ENCODE measurements at places on chromosomes 2 and 18.

- no peak for DNase-seq
Measured at GRCh38 chr2:181051861-181052522, 71.6 kb downstream of the UBE2E3 start.

DNA sequence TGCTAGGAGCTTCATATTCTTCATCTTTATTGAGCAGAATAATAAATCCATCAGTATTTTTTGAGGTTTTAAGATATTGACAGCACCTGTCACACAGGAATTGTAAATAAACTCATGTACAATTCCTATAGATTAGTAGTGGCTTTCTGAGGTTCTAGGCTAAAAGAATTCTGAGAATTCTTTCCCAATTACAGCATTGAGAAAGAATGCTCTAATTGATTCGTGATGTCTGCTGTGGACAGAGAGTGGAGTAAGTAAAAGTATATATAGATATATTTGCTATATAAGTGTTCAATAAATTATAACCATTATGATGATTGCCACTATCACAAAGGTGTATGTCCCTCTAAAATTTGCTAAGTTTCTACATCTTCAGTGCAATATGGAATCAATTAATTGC, 186.5 kb upstream of the NRP2 start:
- DNase-seq, result no peak

DNA sequence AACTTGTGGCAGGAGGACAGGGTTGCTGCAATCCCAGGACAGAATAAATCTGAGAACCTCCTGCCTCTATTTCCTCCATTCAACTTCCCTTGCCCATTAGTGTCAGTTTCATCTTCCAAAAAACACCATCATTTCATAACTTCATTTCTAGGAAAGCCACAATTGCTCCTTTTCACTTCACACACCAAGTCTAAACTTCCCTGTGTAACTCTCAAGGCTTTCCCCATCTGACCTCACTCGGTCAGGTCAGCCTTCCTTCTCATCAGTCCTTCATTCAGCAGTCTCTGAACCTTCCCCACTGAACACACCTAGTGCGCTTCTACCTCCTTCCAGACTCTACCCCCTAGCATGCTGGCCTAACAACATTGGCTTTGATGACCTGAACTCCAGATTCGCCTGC, 35.8 kb downstream of the TCF7L1 start:
- DNase-seq, result no peak

GRCh38 chr2:167964650-167965413, 282.6 kb downstream of the STK39 start:
- DNase-seq, result no peak

- DNase-seq, result no peak
Measured at GRCh38 chr2:112181571-112182290, 43.5 kb downstream of the FBLN7 start.

- DNase-seq, result no peak
Measured at GRCh38 chr2:228269351-228269750, 87.9 kb upstream of the SPHKAP start.

GRCh38 chr2:109238580-109238979, 109.6 kb downstream of the SH3RF3 start:
- DNase-seq, result no peak

DNA sequence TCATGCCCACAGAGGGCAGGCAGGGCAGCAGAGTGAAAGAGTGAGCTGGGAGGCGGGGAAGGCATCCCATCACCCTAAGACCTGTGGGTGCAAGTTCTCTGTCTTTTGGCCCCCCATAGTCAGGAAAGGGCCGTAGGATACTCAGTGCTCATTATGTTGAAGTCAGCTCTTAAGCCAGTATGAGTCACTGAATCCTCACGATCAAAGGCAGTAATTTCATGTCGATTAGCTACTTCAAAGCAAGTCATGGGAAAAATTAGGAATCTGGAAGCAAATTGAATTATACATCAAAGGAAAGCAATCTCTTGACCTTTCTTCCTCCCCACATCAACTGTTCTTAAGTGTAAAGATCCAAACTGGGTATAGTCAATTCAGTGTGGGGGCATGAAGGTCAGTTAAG, 178.9 kb downstream of the FHOD3 start:
- DNase-seq, result no peak

DNA sequence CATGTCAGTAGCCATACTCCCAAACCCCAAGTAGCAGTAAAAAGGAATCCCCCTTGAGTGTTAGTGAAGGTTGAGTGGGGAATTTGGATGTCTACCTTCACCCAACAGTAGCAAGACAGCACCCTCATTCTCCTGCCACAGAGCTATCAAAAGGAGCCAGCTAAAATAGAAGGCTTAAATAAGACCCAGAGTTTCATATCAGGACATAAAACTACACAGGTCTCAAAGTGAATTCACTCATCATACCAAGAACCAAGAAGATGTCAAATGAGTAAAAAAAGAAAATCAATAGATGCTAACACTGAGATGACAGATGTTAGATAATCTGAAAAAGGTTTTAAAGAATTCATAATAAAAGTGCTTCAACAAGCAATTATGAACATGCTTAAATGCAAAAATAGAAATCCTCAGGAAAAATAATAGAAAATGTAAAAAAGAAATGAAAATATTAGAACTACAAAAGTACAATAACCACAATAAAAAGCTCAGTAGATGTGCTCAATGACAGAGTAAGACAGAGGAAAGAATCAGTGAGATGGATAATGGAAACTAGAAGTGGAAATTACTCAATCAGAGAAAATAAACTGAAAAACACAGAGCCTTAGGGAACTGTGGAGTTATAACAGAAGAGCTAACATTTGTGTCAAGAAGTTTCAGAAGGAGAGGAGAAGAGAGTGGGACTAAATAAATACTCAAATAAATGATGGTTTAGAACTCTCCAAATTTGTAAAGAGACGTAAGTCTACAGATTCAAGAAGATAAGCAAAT, 90.5 kb downstream of the EDAR start:
- DNase-seq, result no peak

- DNase-seq, result no peak
Measured at GRCh38 chr18:34694591-34695165, 15.4 kb upstream of the DTNA start.

DNA sequence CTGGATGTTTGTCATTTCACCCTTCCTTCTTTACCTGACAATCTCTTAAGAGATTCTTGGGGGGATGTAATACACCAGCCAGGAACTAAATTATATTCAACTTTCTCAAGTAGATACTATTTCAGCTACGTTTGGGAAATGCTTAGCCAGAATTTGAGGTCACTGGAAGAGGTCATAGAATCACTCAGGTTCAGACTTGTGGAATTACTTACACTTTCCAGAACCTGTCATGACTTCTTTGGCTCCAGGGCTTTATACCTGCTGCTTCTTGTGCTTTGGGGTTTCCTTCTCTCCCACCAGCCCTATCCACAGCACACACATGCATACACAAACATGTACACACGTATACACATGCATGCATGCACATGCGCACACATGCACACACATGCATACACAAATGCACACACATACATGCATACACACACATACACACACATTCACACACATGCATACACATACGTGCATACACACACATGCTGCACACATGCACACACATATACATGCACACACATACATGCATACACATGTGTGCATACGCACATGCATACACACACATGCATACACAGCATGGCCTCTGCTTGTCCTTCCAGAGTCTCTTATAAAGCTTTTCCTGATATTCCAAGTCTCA, 23.5 kb upstream of the ANXA4 start:
- DNase-seq, result no peak

- no peak for DNase-seq
Measured at GRCh38 chr2:145743011-145743410, 1223.1 kb upstream of the ZEB2 start.

DNA sequence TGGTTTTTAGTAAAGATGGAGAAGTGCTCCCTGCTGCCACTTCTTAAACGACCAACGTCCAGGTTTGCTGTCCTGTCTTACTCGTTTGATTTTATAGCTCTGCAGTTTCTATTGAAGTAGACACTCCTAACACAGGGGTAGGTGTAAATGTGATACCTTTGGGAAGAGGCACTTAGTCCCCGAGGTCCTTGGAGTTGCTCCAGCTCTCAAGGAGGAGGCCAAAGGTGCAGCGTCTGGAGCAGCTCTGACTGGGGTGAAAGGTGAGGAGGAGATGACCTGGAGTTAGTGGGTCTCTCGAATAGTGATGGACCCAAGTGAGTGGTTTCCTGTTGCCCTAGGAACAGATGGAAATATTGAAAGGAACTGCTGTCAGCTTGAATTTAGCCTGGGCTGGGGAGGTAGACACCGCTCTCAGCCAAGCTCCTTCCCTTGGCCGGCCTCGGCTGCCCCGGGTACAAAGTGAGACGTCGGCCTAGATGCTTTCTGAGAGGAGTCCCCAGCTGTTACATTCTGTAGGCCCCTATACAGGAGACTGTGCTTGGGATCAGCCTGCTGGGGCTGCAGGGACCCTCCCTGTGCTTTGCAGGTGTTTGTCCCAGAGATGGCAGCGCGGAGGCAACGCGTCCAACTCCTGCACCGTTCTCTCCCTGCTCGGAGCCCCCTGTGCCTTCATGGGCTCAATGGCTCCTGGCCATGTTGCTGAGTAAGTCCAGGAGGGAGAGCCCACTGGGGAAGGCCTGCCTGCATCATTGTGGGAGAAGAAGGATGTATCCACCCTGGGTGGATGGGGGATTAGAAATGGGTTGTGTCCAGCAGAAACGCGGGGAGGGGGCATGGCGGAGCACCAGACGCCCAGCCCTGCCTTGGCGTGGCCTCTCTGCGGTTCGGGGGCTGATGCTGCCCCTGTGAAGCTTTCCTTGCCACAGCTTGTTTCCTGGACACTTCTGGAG, 5.4 kb downstream of the KHK start:
- DNase-seq, result no peak

DNA sequence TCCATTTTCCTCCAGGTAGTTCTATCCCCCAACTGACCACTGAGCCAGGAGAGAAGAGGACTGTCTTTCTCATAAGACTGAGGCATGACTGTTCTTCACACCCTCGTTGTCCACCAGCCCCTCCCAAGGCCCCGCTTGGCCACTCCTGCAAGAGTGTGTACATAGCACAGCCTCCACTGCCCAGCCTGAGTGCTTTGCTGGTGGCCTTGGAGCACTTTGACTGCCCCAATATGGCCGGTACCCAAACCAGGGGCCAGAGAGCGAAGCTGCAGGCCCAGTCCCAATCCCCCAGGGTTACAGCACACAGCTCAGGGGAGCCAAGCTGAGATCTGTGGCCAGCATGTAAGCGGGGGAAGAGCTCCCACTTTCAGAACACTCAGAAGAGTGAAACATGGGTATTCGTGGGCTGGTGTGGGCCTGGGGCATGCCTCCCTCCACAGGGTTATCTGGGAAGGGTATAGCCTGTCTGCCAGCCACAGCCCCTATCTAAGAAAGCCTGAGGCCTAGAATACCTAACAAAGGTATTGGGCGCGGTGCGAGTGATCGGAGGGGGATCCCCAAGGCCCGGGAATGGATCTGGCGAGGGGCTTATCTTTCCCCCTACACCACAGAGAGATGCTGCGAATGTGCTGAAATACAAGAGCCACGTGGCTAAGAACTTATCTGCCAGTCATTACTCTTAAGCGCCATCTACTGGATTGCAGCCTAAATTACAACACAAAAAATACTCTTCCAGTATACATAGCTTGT, 163.8 kb downstream of the WDPCP start:
- no peak for DNase-seq

DNA sequence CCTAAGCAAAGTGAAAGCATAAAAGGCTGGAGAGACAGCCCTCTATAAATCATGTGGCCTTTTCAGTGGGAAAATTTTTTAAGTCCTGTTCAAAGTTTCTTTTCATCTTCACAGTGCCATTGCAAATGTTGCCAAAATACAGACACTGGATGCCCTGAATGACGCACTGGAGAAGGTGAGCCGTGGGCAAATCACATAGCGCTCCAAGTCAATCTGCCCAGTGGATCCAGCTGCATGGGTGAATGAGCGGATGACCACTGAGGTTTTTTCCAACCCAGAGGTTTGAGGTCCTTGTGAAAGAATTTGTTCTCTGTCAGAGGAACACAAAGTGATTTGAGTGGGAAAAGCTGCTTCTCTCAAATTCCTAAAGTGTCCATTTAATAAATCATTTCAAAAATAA, 11.8 kb downstream of the DAPL1 start:
- no peak for DNase-seq

GRCh38 chr2:74531666-74532065, 1.9 kb downstream of the HTRA2 start:
- no peak for DNase-seq

DNA sequence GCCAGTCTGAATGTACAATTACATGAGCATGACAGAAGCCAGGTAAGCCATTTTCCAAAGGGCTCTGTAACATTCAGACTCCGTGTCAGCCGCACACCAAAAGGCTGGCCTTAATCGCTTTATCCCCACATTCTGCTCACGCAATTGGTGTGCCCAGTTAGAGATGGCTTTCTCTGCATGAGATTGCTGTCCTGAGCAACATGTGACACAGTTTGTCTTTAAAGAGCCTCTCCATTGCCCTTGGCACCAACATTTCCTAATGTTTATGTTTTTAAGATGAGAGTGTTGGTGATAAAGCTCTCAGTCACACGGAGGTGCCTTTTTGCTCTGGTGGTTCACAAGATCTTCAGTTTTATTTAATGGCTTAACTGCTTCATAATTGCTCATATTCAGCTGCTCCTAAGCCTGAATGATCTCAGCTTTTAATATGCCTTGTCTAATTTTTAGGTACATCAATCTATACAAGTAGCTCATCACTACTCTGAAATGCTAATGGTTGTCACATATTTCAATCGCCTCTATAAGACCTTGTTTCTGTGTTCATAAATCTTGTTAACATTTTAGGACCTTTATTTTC, 164.8 kb upstream of the ACVR2A start:
- no peak for DNase-seq

DNA sequence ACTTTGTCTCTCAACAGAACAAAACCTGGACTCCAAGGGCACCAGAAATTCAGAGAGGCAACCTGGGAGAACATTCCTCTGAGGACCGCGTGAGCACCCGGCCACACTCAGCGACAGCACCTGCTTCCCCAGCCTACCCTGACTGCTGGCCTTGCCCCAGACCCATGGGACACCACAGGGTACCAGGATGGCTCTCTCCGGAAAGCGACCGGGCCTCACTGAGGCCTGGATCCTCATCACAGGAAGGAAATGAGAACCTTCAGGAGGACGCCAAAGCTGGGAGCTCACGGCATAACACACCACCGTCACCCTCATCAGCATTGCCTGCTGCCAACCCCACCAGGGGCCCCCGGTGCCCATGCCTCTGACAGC, 38.9 kb downstream of the HS6ST1 start:
- no peak for DNase-seq

GRCh38 chr2:187261705-187262104, 186.3 kb downstream of the CALCRL start:
- DNase-seq, result no peak

GRCh38 chr2:29009711-29010677, 28.9 kb downstream of the TOGARAM2 start:
- no peak for DNase-seq

GRCh38 chr2:102013206-102014040, 21.7 kb downstream of the IL1R2 start:
- no peak for DNase-seq

GRCh38 chr2:124874219-124874618, 849.1 kb downstream of the CNTNAP5 start:
- DNase-seq, result no peak

DNA sequence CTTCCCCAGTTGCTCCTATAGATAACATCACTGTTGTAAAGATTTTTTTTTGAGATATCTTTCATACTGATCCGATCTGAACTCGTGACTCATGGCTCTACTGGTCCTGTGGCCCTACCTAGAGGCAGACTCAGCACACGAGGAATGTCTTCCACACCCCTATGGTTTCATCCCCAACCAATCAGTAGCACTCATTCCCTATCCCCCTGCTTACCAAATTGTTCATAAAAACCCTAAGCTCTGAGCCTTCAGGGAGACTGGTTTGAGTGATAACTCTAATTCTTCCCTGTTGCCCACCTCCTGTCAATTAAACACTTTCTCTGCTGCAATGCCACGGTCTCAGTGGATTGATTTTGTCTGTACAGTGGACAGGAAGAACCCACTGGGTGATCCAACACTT, 4.2 kb upstream of the SAP130 start:
- DNase-seq, result no peak
